NCI-H2171 treated with DMSO at 0.1 percent for 48 hours (cell line): ENCODE measurements at places on chromosomes 11 and 22.

DNA sequence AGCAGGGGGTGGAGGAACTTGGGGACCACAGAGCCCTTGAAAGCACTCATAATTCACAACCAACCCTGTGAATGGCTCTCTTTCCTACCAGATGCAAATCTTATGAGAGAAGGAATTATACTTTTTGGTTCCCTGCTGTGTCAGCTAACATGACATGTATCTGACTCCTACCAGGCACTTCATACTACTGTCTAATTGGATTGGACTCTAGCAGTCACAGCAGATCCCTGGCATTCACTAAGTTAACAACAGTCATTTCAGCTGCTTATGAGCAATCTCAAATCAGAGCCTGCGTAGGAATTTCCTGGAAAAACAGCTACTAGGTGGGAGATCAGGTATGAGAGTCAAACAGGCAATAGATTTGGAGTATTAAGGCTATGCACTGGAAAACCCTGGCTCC lies 11.1 kb upstream of the ENDOD1 start:
- no peak for DNase-seq

DNA sequence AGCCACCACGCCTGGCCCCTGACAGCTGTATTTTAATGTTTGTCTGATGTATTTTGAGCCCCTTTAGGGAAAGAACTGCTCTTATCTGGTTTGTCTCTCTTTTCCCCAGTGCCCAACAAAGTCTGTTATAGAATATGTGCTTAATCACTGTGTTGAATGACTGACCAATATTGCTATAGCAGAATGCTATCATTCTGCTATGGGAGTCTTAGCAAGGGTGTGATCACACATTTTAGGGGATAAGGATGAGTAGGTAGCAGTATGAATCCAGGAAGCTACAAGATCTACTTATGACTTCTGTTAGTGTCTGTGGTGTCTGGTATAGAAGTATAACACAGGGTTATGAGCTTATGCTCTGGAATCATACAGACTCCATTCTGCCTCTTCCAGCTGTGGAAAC lies 117.5 kb upstream of the RRM1 start:
- DNase-seq, result no peak

- DNase-seq, result no peak
These were observed 406.7 kb downstream of the TBC1D22A start for GRCh38 chr22:47168900-47169800.

- DNase-seq, result no peak
These were observed 308.7 kb downstream of the C11orf87 start for GRCh38 chr11:109730669-109731068.

DNA sequence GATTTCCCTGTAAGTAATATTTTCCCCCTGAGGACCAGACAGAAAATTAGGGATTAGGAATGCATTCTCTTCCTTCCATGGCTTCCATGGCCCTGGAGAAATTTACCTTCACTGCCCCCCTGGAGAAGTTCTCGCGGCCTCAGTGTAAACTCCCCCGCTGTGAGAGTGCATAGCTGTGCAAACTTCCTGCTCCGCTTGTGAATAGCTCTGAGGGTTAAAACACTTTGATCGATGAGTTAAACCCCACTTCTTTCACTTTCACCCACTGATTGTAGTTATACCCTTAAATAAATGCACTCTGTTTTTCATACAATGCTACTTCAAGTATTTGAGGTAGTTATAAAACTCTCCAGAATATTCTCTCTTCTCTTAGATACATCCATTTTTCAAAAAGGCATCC lies 190.8 kb downstream of the DSCAML1 start:
- no peak for DNase-seq

DNA sequence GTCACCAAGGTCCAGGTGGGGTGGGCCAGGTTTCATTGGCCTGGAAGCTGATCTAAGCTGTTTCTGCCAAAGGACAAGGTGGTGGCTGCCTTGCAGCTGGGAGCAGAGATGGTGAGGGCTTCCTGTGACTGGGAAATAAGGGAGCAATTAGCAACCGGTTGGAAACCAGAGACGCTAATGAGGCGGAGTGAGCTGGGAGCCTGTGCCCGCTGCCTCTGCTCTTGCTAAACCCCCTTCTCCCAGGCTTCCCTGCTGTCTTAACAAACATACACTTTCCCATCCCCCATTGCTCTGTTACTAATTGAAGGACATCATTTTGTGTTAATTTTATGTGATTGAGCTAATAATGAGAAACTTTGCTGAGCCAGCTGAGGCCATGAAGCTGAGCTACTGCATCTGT lies 121.8 kb downstream of the INSC start:
- no peak for DNase-seq

DNA sequence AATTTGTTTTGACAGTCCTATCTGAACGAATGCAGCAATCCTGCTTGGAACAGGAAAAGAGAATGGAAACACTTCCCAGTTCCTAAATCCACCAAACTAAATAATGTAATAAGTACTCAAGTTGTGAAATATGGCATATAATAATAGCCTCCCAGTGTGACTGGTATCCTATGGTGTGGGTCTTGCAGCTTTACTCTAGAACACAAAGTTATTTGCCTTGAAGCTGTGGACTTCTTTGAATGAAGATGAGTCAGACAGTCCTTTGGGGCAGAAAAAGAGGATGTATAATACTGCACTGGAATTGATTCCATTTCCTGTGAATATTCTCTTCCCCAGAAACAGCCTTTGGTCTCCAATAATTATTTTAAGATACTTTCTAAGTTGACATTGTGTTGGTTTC lies 887.0 kb downstream of the KCNA4 start:
- no peak for DNase-seq

- DNase-seq, result no peak
These were observed 122.1 kb downstream of the BCR start for GRCh38 chr22:23302171-23303002.

GRCh38 chr22:43392385-43392989 lies 19.3 kb upstream of the MPPED1 start:
- DNase-seq, result peak; percentile 34

DNA sequence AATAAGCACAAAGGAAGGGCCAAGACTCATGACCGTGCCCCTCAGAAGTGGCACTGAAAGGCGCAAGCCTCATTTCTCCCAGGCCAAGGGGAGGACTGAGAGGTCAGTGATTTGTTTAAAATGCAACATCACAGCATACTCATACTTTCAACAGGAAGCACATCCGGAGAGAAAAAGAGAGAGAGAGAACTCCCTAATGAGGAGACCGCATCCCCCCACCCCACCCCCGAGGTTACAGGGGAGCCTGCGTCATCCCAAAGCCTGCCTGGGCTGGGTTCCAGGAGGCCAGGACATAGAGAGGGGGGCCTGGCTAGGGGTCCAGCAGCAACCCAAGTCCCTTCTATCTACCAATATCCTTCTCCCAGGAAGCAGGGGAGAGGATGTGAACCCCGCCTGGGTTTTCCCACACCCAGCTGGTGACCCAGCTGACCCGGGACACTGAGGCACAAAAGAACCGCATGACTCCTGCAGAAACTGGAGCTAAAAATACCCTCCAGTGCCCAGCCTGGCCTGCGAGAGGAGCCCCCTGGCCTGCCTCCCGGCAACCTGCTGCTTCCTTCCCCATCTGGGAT lies 3.8 kb downstream of the CSNK1E start:
- DNase-seq, result no peak

GRCh38 chr11:60844045-60844869 lies 2.3 kb downstream of the CCDC86 start:
- DNase-seq, result no peak

GRCh38 chr11:911031-911889 lies 650 bp upstream of the CHID1 start:
- no peak for DNase-seq
